ENCODE measurements at places on chromosomes 4 and X. TPM values are rescaled to one million over a fixed set of nuclear protein-coding genes. Genes with fewer than 3 reads are reported as not detected.
A peak's percentile ranks its signal among the peaks of the same experiment; 100 is the strongest.

F8A2 gene
- 1.4 TPM for total RNA-seq

TMPRSS11E gene
- total RNA-seq: not detected

COX7B2 gene
- total RNA-seq: not detected

ALAS2 gene
- total RNA-seq: not detected

SPANXN3 gene
- 1.2 TPM for total RNA-seq

DNA sequence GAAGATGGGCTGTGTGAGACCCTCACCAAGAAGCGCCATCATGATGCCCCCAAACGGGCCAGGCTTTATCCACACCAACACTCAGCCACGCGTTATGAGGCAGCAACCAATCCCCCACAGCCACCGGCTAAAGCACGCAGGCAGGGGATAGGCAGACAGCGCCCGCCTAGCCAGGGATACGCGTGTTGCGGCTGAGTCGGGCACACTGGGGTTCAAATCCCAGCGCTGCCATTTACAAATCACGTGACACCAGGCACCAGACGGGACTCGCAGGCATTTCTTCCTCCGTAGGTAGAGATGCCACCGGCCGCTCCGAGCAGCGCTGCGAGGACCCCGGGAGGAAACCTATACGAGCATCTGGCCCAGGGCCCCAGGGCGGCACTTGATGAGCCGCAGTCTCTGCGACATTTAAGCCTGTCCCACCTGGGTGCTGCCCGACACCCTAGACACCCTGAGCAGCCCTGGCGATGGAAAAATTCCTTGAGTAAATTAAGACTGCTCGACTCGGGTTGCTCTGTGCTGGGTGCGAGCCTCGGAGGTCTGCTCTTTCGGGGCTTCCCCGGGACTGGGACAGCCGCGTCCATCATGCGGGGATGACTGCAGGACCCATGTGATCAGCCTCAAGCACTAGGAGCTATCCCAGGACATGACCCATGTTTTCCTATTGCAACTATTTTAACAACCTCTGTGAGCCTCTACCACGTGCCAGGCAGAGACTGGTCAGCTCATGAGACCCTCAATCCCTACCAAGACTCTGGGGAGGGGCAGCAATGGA is 6.3 kb downstream of the ABLIM2 start:
- no peak for DNase-seq

GRCh38 chr4:8402181-8402597 is 38.3 kb downstream of the ACOX3 start:
- DNase-seq: no peak

DNA sequence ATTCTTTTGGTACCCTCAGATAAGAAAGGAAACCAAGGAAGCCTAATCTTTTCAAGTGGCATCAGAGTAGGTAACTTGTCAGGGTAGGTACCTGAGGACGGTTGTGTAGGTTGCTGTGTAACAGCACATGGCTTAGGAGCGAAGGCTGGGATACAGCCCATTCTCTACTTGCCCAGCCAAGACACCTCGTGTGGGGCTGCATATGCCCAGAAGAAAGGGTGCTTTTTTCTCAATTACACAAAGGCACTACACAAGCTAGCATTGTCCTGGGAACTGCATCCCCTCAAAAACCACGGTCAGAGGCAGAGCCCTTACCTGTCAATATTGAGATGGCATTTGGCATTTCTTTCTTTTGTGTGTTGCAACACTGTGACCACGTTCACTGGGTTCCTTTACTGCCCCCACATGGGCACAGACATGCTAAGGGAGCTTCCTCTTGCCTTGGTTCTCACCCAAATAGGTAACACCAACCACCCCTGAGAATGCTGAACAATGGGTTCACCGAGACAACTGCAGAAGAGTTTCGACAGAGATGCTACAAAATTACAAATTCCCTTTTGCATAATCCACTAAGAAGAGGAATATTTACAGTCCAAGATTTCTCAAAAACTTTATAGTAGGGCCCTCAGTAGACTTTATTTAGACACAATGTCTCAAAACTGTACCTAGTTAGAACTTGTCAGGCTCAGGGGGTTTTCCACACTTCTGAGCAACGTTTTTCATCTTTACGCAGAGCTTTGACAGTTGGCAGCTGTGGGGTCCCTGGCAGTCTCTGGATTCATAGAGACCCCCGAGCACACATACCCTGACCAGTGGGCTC is 35.8 kb upstream of the TNIP3 start:
- DNase-seq: no peak

GRCh38 chr4:33200377-33200776 is 2480.2 kb downstream of the PCDH7 start:
- no peak for DNase-seq

DNA sequence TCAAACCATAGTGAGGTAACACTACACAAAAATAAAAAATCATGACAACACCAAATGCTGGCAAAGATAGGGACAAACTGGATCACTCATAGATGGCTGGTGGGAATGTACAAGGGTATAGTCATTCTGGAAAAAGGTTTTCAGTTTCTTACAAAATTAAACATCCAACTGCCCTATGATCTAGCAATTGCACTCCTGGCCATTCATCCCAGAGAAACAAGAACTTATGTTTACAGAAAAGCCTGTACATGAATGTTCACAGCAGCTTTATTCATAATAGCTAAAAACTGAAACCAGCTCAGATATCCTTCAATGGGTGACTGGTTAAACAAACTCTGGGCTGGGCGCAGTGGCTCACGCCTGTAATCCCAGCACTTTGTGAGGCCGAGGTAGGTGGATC is 43.3 kb downstream of the NYX start:
- no peak for DNase-seq

GRCh38 chr4:15729910-15730533 is 27.2 kb downstream of the BST1 start:
- DNase-seq: peak; percentile 54
